Lung (tissue), 17 donors: ENCODE measurements at places on chromosomes 16 and 17.
A peak's percentile ranks its signal among the peaks of the same experiment; 100 is the strongest.

GRCh38 chr16:1045993-1046911 is 26.3 kb upstream of the SSTR5 start:
- no peak for DNase-seq

GRCh38 chr17:18985475-18985874 is 19.1 kb downstream of the FAM83G start:
- DNase-seq, result no peak

- peak; percentile 67 for DNase-seq
Observed at GRCh38 chr17:32319548-32319905, 22.4 kb downstream of the C17orf75 start.

DNA sequence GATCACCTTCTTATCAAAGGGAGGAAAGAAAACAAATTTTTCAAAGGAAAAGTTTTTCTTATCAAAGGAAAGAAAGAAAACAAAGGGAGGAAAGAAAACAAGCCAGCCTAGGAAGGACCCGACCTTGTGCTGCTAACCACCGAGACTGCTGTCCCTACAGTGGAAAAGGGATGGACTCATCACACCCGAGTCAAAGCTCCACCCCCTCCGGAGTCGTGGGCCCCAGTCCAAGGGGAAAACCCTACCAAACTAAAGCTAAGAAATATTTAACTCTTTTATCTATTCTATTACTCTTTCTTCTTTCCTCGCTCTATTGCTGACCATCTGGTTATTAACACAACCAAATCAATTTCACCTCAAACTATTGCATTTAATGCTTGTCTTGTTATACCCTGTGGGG is 6.1 kb upstream of the ENDOV start:
- no peak for DNase-seq

DNA sequence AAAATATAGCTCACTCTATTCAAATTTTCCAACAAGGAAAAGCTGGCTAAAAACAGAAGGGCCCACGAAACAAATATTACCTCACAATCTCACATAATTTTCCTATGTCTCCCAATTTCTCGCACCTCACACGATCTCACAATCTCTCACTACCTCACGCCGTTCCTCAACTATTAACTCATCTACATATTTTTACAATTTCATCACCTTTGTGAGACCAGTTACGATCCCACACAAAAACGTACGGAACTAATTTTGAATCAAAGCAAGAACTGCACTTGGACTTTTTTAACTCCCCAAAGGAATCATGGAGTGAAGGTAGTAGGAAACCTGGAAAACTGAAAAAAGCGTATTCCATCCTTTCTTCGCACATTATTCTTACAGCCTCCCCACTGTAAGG is 1.1 kb downstream of the CBX1 start:
- no peak for DNase-seq

GRCh38 chr16:67021321-67021720 is 7.6 kb upstream of the CBFB start:
- DNase-seq, result no peak

GRCh38 chr16:69626256-69626655 is 60.5 kb downstream of the NFAT5 start:
- no peak for DNase-seq

- no peak for DNase-seq
Observed at GRCh38 chr16:554640-555365, 5.4 kb upstream of the PRR35 start.

DNA sequence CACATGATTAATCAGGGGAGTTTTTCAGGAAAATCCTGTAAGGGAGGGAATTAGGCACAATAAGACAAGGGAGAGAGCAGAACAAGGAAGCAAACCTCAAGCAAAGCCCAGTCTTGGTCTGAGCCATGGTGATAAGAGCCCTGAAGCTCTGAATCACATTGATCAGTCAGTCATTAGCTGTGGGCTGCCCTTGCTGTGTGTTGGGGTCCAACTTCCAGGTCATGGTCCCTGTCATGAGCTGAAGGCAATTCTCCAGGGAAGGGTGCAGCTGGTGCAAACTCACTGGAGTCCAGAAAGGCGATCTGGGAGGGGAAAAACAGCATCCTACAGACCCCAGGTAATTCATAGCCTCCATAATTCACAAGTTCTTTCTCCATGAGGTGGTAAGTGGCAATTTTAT is 89.9 kb downstream of the CYLD start:
- DNase-seq, result no peak

GRCh38 chr16:52404546-52404945 is 142.4 kb downstream of the TOX3 start:
- DNase-seq, result no peak

- peak; percentile 48 for DNase-seq
Observed at GRCh38 chr17:19003543-19004420, 782 bp downstream of the FAM83G start.

DNA sequence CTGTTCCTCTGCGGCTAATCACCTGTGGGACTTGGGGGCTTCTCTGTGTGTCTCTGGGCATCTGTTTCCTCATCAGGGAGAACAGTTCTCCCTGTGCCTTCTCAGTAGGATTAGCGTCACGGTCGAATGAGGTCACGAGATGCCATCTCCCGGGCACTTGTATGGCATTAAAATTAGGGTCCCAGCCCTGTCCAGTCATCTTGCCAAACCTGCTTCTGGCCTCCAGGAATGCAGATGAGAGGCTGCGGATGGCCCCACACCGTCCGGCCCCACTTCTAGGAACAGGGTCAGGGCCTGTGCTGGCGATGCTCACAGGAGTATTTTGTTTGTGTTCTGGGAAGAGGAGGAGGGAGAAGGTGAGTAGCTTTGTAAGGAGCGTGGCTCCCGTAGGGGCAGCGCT is 58.5 kb downstream of the OR1D5 start:
- no peak for DNase-seq

DNA sequence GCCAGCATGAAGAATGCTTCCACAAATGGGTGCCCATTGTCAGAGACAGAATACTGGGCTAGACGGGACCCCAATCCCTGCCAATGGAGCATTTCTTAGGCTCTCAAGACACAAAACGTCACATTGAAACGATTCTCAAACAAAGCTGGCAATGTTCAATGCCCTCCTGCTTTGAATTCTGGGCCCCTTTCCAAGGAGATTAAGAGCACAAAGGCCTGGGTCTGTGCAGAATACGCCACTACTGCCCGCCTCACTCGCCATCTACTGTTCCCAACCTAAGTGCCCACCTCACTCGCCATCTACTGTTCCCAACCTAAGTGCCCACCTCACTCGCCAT is 9.7 kb downstream of the CFAP20 start:
- peak; percentile 50 for DNase-seq

DNA sequence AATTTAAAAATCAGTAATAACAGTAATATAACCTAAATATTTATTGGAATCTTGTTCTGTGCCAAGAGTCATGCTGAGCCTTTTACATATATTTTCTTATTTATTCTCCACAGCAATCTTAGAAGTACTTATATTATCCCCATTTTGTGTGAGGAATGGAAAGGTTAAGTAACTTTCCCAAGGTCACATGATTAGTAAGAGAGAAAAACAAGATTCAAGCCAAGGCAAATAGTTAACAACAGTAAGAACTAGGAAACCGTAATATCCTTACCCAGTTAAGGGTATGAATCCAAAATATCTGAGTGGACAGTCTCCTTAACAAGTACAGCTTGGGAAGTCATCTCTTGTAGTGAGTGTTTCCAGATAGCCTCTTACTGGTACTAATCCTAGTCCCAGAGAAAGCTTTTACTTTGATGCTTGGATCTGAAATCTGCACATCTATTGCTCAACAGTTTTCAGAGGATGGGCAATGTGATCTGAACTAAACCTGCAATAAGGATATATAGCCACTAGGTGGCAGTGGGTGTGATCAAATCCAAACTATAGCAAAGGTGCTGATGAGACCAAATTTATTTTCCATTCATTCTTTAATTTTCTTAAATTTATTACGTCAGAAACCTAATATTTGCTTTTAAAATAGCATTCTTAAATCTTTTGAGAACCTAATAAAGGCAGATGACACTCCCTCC is 23.3 kb downstream of the SHISA6 start:
- DNase-seq, result no peak

GRCh38 chr17:40064971-40065768 is 2.4 kb downstream of the THRA start:
- DNase-seq, result peak; percentile 82

DNA sequence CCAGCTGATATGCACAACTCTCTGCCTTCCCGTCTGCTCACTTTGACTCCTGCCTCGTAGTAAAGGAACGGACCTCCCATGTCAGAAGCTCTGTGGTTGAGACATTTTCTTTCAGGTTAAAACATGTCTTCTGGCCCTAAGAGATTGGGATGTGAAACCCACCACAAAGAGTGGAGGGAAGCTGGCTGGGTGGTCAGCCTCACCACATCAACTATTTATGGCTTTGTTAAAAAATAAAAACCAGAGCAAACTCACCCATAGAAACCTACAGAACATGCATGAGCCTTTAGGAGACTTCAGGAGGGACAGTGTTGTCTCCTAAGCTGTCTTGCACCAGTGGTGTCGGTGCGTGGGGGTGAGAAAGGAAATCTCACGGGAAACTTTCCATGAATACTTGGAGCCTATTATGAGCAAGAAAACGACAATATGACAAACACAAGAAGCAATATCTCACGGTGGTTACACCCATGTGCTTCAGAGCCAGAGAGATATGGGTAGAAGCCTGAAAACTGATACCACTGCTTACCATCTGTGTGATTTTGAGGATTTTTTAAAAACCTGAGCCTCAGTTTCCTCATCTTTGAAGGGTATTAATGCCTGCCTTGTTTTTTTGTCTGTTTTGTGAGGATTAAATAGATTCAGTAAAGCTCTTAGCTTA is 61.7 kb upstream of the XYLT1 start:
- no peak for DNase-seq

- no peak for DNase-seq
Observed at GRCh38 chr17:78401246-78401645, 22.8 kb downstream of the PGS1 start.

GRCh38 chr16:24477492-24477891 is 61.9 kb upstream of the RBBP6 start:
- no peak for DNase-seq

- DNase-seq, result no peak
Observed at GRCh38 chr16:2324296-2324859, 16.1 kb downstream of the ABCA3 start.

GRCh38 chr17:76548378-76549214 is 8.8 kb downstream of the PRCD start:
- DNase-seq, result no peak

DNA sequence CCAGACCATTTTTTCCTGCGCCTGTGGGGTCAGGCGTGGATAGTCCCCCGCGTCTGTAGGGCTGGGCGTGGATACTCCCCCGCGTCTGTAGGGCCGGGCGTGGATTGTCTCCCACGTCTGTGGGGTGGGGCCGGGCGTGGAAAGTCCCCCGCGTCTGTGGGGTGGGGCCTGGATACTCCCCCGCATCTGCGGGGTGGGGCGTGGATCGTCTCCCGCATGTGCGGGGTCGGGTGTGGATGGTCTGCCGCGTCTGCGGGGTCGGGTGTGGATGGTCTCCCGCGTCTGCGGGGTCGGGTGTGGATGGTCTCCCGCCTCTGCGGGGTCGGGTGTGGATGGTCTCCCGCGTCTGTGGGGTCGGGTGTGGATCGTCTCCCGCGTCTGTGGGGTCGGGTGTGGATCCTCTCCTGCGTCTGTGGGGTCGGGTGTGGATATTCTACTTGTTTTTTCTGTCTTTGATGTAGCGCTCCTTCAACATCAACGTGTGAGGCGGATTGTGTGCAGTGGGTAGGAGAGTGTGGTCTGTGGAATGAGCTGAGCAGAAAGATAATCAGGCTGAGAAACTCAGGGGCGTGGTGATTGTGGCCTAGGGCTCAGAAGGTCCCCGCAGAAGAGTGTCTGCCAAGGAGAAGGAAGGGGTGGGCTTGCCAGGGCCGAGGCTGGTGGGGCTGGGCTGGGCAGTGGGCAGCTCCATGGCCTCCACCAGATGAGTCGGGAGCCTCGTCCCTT is 3.2 kb downstream of the GNPTG start:
- DNase-seq, result no peak

- no peak for DNase-seq
Observed at GRCh38 chr17:17719199-17719940, 38.1 kb downstream of the RAI1 start.

GRCh38 chr17:4604111-4604644 is 19.8 kb downstream of the SMTNL2 start:
- DNase-seq, result peak; percentile 94

DNA sequence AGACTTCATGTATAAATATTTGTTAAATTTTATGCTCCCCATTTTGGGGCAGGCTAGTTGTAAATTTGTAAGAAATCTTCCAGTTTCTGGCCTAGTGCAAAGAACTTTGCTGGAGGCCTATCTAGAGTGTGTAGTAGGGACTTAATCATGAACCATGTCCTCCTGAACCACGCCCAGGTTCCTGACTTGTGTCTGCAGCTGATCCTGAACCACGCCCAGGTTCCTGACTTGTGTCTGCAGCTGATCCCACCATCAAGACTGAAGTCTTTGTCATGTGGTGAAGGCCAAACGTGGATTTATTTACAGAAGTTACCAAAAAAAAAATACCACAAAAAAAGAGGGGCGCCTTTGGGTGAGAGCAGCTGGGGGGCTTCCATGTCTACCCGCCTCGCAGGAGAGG is 33.1 kb downstream of the LMF1 start:
- DNase-seq, result no peak

- no peak for DNase-seq
Observed at GRCh38 chr16:30656974-30657865, 1.0 kb upstream of the FBRS start.

GRCh38 chr17:33976831-33977230 is 278.3 kb upstream of the CCL2 start:
- peak; percentile 12 for DNase-seq

DNA sequence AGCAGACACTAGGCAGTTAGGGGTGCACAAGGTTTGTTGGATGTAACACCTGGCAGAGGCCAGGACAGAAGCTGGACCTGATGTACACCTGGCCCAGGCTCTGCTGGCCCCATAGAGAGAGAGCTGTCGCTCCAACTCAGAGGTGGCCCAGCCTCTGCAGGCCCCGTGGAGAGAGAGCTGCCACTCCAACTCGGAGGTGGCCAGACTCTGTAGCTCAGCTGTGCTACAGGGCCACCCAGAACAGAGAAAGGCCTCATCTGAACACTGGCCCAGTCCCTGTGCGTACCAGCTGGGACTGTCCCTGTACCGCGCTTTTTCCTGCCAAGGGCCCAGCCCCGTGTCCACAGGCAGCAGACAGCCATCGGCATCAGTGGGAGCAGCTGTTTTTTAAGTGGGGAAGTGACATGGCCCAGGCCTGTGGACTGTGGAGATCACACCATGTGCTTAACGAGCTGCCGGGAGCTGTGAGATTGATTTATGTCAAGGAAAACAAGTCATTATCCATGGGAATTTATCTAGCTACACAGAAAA is 176.4 kb upstream of the CHMP6 start:
- DNase-seq, result peak; percentile 25
